ENCODE measurements at places on chromosomes 11 and 22.

DNA sequence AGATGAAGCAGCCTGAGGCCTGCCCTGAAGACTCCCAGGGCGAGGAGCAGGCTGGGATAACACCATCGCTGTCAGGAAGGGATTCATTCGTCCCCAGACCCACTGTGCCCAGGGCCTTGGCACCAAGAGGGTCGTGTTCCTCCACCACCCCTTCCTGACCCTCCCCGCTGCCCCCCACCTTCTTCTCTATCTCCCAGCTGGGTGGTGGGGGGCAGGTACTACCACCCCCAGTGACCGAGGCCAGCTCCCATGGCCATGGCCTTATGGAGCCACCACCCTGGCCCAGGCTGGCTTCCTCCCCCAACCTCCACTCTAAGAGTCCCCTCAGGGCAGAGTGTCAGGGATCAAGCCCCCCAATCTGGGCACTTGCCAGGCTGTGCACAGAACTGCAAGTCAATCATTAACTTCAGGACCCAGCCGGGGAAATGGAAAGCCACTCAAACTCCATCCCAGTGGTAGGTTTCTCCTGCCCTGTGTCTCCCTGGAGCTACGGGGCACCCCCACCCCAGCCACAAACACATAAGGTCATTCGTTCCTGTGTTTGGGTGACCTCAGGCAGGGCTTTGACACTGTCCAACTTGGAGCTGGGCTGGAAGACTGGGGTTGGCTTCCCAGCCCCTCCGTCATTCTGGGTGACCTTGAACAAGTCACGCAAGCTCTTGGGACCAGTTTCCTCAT lies 33.3 kb upstream of the WNT11 start:
- no peak for DNase-seq

DNA sequence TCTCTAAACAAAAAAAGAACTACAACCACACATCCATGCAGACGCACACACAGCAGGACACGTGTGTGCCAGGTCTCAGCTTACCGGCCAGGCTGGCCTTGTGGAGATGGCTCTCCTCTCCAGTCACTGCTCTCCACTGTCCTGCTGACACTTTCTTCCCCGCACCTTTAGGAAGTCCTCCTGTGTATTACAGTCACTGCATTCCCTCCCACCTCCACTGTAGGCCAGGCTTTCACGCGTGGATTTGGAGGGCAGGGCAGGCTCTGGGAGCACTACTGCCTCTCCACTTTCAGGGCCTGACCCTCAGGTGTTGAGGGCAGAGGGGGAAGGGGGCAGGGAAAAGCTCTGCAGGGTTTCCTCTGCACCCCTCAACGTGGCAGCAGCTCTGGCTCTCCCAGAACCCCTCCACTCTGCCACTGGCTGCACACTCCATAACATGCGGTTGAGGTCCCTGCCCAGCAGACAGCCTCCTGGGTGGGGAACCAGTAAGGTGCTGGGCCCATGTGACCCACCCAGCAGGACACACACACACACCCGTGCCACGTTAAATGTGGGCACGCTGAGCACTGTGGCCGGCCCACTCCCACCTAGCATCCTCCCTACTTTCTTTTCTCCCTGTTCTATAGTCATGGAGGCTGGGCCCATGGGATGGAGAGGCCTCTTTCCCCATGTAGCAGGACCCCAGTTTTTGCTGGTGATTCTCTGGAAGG lies 107.0 kb upstream of the PITPNB start:
- no peak for DNase-seq

DNA sequence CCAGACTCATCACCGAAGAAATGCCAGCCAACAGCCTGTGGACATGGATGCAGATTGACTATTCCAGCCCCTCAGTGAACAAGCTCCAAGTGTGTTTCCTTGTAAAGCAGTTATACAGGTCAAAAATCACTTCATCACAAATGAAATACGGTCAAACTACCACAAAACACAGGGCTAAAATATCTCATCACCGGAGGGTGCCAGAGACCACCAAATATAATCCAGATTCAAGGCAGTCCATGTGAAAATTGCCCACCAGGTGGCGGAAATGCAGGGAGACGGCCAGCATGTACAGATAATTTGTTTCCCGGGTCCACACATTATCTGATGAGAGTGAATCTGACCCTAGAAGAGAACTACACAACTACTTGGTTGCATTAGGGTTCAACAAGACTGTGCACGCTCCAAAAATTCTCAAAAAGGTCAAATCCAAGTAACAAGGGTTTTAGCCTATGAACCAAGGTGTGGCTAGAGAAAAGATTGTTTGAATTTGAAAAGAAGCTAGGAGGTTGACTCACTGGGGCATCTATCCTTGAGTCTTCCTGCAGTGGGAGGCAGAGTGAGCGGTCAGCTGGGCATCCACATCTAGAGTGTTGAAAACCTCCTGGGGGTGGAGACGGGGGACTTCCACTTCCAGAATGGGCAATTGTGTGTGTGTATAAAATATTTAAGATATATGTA lies 71.7 kb downstream of the IGLL5 start:
- peak; percentile 44 for DNase-seq

DNA sequence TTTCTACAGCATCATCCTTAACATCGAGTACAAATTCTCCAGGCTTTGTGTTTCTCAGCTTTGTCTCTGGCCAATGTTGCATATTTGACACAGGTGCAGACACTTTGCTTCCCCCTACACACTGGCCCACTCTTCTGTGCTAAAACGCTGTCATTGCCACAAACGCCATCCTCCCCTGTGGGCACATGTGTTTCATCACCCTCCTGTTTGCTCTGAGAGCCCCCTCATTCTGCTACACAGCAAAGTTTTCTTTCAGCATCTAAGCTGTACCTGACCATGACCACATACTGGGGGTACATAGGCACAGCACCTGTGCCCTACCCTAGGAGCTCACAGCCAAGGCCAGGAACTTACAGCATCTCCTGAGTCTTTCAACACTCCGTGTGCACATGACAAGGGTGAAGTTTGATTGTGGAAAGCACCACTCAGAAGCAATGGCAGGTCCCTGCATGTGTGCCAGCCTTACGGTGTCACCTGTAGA lies 7.9 kb upstream of the IGLL5 start:
- DNase-seq: no peak

GRCh38 chr22:50089682-50090411 lies at the start of gene MOV10L1:
TSS of gene MOV10L1 (plus strand) at chr22:50090006. CDS start at chr22:50090089, 83 bp downstream.
- DNase-seq: peak; percentile 63

- DNase-seq: peak; percentile 34
Observed at GRCh38 chr11:62004473-62004872, 37.0 kb upstream of the FTH1 start.

DNA sequence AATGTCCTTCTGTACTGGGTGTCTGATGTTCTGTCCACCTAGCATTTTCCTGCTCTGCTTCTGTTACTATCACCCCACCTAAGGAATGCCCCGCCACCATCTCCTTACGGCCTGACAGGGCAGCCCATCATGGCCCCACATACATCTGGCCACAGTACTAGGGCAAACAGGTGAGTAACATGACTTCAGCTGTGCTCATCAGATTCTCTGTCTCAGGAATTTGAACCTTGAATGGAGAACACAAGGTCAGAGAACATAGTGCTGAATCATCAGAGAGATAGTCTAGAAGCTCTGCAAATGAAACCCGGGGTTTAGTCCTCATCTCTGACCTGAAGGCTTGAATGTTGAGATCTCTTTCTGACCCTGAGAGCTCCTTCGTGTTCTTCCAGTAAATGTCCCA lies 32.4 kb downstream of the ZC3H12C start:
- peak; percentile 11 for DNase-seq

- no peak for DNase-seq
Observed at GRCh38 chr22:19967850-19968449, 26.3 kb upstream of the TXNRD2 start.

- peak; percentile 79 for DNase-seq
Observed at GRCh38 chr11:130945896-130946295, 29.6 kb upstream of the SNX19 start.

GRCh38 chr11:102843489-102843888 lies at the start of gene MMP3:
TSS of gene MMP3 (minus strand) at chr11:102843609. CDS start at chr11:102843546, 63 bp downstream.
- peak; percentile 18 for DNase-seq
